NCI-H1930 (cell line): ENCODE measurements at places on chromosomes 11 and 22.

DNA sequence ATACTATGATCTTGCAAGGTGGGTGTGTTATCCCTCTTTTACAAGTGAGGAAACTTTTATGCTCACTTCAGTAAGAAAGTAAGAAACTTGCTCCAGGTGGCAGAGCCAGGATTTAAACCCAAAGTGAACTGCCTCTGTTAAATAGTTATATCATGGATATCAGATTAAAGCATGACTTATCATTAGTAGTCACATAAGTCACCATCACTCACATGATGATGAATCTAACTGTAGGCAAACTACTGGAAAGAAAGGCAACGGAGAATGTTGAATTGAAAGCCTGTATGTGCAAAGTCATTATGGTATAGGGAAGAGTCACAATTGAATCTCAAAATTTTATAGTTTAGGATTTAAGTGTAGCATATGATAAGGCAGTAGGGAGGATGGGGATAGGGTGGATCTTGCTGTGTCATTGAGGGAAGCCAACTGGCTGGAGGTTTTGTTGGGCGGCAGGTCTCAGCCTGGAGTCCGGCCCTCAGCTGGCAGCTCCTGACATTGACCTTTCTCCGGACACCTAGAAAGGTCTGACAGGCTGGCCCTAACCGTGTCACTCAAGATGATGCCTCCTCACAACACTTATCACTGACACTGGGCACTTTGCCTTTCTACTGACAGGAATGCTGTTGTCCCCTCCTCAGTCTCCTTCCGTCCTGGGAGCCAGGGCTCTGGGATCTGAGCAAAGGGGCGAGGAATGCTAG, 98.3 kb downstream of the EMSY start:
- DNase-seq, result no peak

- DNase-seq, result no peak
These were observed 92.4 kb downstream of the KCNC1 start for GRCh38 chr11:17827006-17827405.

DNA sequence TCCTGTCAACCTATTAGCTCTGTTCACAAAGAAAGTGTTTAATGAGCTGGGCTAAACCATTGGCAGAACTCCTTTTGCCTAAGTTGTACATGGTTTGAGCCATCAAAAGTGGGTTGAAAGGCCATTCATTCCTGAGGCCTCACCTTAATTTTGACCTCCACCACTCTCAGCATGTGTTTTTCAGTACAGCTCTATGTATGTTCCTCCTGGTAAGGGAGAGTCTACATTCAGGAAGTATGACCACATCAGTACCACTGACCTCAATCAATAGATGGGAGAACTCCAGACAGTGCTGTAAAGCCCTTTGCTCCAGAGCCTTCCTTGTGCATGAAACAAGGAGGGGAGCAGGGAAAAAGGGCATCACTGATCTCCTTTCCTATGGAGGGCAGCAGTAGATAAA, 87.8 kb upstream of the CARD18 start:
- no peak for DNase-seq

DNA sequence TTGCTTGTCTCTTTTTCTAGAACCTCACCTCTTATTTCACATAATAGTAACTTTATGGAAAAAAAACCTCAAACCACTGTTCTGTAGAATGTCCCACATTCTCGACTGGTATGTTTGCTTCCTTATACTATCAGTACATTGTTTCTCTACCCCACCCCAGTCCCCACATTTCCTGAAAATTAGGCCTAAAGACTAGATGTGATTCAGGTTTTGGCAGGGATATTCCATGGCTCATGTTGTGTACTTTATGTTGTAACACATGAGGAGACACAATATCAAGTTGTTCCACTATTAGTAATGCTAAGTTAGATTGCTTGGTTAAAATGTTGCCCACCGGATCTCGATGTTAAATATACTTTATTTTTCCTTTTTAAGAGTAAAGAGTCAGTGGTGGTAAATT, 34.7 kb downstream of the DDIAS start:
- no peak for DNase-seq

DNA sequence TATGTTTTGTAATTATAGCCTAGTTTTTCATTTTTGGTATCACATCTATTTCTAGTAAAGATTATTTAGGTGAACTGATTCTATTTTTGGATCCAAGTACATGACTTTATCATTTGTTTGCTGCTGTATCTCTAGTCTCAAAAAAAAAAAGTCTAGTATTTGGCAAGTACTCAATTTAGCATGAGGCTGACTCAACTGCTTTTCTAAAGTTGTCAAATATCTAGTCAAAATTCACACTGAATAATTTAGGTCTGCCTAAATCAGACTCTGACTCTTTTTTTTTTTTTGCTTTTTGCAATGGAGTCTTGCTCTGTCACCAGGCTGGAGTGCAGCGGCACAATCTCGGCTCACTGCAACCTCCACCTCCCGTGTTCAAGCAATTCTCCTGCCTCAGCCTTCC, 2.4 kb downstream of the OOSP4A start:
- no peak for DNase-seq

- no peak for DNase-seq
These were observed 21.4 kb upstream of the FGF3 start for GRCh38 chr11:69840371-69841169.

- DNase-seq, result no peak
These were observed 409.3 kb downstream of the BRD1 start for GRCh38 chr22:49418341-49418894.

DNA sequence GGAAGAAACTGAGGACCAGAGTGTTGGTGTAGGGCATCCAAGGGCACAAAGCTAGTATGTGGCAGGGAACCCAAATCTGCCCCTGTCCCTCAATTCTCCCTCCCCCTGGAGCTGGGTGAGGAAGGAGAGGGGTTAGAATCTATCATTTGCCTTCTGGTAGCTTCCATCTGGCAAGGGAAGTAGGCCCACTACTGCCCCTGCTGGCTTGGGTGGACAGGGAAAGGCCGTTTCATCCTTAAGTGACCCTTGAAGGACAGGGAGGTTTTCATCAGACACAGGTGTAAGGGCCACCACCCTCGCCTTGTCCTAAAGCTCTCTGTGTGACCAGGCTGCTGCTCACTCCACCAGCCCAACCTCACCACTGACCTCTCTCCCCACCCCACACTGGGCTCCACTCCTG, 22.1 kb downstream of the NECTIN1 start:
- no peak for DNase-seq

- no peak for DNase-seq
These were observed 49.7 kb upstream of the ARFGAP3 start for GRCh38 chr22:42906605-42907348.

- no peak for DNase-seq
These were observed at the start of gene CLMP for GRCh38 chr11:123195188-123196059. Gene CLMP (minus strand): TSS chr11:123195248. CDS start chr11:123194940, 308 bp downstream.

DNA sequence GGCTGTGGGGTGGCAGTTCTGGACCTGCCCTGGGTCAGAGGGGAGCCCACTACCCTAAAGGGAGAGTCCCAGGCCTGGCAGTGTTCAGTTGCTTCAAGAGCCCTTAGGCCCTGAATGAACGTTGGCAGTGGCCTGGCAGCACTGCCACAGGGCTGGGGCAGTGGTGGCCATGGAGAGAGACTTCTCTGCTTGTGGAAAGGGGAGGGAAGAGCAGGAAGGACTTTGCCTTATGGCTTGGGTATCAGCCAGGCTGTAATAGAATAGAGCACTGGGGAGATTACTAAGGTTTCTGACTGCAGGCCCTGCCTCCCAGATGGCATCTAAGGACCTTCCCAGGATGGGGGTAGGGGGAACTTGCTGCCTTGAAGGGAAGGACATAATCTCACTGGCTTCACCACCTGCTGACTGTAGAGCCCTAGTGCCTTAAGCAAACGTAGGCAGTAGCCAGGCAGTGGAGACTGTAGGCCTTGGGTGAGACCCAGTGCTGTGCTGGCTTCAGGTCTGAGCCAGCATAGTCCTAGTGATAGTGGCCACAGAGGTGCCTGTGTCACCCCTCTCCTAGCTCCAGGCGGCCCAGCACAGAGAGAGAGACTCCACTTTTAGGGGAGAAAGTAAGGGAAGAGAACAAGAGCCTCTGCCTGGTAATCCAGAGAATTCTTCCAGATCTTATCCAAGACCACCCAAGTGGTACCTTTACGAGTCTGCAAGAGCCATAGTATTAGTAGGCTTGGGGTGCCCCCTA, 27.6 kb downstream of the PLA2G6 start:
- DNase-seq, result no peak

- no peak for DNase-seq
These were observed 16.1 kb upstream of the RELT start for GRCh38 chr11:73359930-73360742.

- DNase-seq, result no peak
These were observed 74.4 kb upstream of the PRR5 start for GRCh38 chr22:44627521-44628139.

- no peak for DNase-seq
These were observed 85.3 kb downstream of the CLPB start for GRCh38 chr11:72349053-72349452.

- no peak for DNase-seq
These were observed 23.3 kb downstream of the DGCR6L start for GRCh38 chr22:20296598-20296997.

GRCh38 chr11:127925475-127925874, 661.9 kb downstream of the ETS1 start:
- DNase-seq, result no peak

- DNase-seq, result no peak
These were observed 57.7 kb downstream of the DGCR2 start for GRCh38 chr22:19064354-19065054.
